ENCODE measurements at places on chromosomes 1 and 21. TPM values are rescaled to one million over a fixed set of nuclear protein-coding genes. Genes with fewer than 3 reads are reported as not detected.

DNA sequence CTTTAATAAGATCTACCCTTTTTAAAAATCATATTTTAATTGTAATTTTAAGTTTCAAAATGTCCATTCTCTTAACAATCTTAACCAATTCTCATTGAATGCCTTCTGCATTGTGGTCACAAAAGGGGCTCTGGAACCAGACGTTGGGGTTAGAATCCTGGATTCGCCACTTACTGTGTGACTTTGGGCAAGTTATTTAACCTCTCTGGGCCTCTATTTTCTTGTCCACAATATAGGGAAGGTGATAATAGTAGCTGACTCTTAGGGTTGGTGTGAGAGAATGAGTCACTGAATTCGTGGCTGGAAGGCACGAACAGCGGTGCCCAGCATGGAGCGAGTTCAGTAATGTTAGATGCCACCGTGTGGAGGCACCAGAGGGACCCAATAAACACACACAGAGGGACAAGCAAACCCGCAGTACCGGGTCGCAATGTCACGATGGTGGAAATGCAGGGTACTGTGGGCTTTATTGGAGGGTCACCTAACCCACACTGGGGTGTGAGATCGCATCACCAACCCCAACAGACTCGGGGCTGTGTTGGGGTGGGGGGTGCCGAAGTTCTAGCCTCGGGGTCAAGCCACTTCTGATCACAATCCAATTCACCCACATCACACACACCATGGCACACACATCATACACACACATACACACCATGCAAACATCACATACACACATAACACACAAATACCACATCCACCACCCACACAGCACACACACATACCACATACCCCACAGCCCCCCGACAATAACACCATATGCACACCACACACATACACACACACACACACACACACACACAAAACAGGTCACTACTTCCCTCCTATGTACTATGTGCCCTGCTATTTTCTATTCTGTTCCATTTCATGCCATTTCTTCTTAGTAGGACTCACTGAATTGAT lies 27.0 kb upstream of the IFNAR2 start:
- no peak overlapping the region for H3K4me3 ChIP-seq
- no peaks in the 10 kb centered on the region for H3K36me3 ChIP-seq

Gene TRMT1L
- 15.1 TPM for total RNA-seq

Gene ATAD3A
- total RNA-seq: 19.6 TPM

Gene S100A16
- 53.2 TPM for total RNA-seq

Data from tibial nerve (tissue), 4 donors.